ENCODE measurements at places on chromosomes 1 and 21.
A peak's percentile ranks its signal among the peaks of the same experiment; 100 is the strongest.

DNA sequence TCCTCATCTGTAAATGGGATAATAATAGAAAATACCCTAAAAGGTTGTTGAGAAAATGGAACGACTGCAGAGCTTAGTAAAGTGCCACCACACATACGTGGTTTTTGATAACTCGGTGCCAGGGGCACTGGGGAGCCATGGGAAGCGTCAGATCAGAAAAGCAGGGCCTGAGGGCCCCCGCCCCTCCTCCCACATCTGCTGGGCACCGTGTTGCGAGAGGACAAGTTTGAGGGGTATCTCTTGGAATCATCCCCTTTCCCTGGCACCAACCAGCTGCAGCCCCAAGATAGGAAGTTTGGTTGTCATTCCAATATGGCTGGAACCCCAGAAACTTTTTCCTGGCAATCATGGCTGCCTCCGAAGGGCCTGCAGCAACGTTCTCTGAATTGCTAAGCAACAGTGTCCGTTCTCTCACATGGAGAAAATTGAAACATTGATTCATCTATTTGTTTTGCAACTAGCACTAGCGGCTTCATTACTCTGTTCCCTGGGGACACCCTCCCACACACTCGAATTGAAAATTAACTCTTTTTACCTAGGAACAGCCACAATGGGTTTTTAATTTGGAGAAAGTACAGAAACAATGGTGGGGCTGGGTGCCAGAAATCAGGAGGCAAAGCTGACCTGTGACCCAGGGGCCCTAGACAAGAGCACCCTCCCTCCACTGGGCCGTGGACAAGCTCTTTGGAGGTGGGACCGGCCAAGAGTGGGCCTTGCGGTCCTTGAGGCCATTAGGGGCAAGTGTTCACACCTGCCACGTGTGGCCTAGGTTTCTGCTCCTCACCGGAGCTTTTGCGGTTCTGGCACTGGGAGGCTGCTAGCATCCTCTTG, 190.0 kb upstream of the VAMP3 start:
- no peak for DNase-seq

GRCh38 chr1:185813401-185813979, 79.3 kb downstream of the HMCN1 start:
- peak; percentile 65 for DNase-seq

DNA sequence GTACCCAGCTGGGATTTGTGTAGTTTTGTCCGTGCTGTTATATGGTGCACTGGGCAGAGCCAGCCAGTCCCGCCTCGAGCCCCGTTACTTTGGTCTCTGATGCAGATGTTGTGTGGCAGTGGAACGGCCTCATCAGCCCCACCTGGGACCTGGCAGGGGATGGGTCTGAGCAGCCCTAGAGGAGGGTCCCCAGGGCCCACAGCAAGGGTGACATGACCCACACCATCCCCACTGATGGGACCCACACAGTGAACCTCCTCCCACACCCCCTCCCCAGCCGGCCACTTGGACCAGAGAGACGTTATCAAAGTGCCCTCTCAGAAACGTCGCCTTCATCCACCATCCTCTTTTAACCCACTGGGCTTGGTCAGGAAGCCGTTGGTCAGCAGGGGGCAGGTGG, 42.0 kb upstream of the PCBP3 start:
- no peak for DNase-seq

DNA sequence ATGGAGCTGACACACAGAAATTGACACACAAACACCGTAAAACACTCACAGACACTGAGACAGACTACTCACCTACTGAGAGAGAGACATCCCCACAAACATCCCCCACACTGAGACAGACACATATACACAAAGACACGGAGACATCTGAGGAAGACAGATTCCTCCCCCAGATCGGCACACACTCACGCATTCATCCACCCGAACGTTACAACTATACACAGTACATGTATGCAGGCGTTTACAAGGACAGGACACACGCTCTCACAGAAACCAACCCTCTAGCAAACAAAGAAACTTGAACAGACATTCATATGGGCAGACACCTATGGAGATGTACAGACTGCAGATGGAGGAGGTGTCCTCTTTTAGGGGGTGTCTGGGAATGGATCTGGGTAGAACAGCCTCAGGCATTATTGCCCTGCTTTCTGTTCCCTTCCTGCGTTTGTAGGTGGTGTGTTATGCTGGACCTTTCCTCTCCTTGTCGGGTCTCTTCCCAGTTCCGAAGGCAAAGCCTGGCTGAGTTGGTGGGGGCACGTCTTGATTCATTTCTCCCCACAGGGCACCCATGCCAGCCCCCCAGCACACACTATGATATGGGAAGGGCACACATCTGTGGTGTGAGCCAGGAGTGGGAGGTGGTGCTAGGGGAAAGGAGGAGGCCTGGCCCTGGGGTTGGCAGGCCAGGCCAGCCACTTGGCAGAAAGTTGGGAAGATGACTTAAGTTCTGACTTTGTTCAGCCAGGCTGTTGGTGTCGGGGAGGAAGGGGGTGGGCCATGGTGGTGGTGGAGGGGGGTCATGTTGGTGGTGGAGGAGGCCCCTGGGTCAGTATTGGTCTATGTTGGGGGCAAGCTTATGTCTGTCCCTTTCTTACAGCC, 1.5 kb downstream of the KIRREL1 start:
- no peak for DNase-seq

DNA sequence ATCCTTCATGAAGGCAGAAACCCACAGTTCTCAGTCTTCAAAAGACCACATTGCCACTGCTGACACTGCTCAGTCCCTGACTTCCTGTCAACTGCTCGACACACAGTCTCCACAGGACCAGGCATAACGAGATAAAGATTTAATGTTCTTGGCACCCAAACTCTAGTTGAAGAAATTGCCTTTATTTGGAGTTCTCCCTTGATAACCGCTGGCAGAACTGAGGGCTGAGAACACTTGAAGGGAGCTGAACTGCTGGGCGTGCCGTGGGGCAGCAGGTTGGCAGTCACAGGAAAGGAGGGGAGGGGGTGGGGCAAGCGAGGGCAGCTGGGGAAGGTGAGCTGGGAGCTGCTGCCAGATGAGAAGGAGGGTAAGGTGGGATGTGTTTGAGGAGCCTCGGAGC, 15.9 kb downstream of the HENMT1 start:
- no peak for DNase-seq

- DNase-seq = no peak
These were observed 25.5 kb downstream of the UTS2 start for GRCh38 chr1:7827126-7827955.

DNA sequence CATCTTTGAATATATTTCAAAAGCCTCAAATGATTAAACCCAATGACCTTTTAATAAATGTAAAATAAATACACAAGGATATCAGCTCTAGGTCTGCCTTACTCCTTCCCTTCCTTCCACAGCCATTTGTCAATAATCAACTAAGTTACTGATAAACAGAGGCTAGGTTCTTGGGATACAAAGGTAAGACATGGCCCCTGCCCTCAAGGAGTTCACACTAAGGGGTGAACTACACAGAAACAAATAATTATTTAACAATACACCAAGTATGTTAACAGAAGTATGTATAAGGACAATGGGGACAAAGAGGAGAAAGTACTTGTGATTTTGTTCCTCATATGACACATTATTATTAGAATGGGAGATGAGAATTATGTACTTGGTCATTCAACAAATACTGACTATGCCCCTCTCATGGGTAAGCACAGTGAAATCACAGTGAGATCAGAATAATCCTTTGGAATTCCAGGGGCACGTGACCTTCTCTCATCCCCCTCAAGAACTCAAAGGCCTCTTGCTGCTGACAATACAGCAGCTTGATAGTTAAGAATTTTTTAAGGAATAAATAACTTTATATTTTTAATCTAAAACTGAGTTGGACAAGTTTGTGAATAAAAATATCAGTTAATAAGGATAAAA, 40.2 kb downstream of the ATP1B1 start:
- DNase-seq = no peak

- DNase-seq = no peak
These were observed 48.9 kb downstream of the SKI start for GRCh38 chr1:2276803-2277580.

DNA sequence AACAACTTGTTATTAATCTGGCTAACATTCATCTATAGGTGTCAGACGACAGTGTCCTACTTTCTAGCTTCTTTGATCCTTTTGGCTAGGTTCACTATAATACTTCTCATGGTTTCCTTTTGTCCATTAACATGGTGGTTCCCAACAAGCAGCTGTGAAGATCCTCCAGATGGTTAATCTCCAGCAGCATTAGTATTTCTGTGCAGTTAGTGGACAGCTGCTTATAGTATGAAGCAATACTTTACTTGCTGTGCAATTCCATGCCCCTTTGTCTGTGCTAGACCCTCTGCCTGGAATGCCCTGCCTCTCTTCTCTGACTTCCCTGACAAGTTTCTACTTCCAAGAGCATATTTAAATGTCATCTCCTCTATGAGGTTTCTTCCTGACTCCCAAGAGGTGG, 41.7 kb upstream of the ARHGAP29 start:
- DNase-seq = no peak

DNA sequence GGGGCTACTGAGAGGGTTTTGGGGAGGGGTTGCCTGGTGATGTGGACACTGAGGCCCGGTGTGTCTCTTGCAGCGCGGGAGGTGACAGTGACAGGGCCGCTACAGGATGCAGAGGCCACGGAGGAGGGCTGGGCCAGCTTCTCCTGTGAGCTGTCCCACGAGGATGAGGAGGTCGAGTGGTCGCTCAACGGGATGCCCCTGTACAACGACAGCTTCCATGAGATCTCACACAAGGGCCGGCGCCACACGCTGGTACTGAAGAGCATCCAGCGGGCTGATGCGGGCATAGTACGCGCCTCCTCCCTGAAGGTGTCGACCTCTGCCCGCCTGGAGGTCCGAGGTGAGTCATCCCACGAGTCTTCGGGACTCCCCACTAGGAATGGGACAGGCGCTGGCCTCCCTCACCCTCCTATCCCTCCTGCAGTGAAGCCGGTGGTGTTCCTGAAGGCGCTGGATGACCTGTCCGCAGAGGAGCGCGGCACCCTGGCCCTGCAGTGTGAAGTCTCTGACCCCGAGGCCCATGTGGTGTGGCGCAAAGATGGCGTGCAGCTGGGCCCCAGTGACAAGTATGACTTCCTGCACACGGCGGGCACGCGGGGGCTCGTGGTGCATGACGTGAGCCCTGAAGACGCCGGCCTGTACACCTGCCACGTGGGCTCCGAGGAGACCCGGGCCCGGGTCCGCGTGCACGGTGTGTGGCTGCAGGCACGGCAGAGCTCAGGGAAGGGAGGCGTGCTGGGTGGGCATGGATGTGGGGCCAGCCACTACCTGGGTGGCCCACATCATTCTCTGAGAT, 72.5 kb downstream of the OBSCN start:
- DNase-seq = no peak
